ENCODE measurements at places on chromosomes 16 and 17. TPM values are rescaled to one million over a fixed set of nuclear protein-coding genes. Genes with fewer than 3 reads are reported as not detected.

DNA sequence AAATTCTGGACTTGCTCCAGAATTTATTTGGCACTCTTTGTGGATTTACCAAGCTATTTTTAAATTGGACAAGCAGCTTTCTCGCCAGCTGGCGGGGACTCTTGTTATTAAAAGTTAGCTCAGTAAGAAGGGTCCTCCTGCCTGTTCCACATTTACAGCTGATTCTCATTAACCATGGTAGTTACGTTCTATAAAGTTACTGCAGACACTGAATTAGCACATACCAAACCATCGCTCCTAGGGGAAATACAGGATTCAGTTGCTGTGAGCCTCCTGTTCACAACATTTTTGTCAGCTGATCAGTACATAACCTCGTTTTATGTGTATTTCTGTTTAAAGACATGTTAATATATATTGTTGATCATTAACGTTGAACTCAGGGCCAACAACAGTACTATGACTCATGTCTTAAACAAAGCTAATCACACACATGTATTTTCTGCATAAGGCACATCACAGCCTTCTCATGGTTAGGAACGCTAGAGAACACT lies 4.2 kb downstream of the LDAF1 start:
- DNase-seq = no peak

DNA sequence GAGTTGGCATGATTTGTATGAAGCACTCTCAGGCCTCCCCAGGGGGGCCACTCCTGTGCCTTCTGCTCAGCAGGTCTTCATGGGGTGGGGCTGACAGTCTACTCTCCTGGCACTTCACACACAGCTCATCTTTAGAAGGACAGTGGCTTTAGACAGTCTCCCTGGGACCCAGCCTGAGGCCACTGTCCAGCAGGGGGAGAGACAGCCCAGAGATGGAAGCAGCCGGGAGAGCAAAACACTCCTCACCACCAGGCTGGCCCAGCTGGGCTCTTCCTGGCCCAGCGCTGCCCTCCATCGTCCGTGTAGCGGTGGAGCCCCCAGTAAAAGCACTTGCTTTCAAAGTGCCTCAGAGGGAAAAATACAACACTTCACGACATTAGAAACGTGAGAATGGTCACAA lies 62.0 kb upstream of the CRHR1 start:
- no peak for DNase-seq

DNA sequence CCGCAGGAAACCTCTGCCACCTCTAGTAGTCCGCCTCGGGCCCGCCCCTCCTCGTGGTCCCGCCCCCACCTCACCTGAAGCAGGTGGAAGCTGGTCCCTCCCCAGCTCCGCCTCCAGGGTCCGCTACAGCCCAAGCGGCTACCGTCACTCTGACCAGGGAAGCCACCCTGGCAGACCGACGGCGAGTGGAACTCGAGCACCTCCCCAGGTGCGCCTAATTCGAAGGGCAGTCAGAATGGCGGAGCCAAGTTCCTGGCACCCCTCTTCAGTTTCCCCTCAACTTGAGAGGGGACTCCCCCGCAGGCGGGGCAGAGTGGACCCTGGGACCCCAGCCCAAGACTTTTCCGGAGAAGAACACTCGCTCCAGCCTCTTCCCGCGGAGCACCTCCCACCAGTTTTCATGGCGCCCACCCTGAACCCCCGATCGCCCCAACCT lies 507 bp downstream of the FHOD1 start:
- DNase-seq = peak; percentile 85

DNA sequence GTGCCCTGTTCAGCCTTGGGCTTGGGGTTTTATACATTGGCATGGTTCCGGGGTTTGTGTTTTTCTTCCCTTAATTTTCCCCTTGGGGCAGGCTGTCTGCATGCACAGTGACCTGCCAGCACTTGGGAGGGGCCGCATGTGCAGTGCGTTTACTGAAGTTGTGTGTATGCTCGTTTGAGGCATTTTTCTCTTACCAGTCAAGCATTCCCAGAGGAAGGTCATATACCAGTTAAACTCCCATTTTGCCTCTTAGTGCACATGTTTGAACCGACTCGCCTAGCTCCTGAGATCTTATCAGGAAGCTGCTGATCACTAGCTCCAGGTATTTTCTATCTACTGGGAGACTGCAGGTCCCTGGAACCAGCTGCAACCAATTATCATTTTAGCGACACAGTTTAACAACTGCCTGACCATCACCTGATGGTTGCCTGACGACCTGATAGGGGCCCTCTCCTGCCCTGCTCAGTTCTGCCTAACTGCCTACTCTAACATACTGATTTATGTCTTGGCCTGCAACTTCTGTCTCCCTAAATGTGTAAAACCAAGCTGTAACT lies 51.4 kb downstream of the MFSD11 start:
- no peak for DNase-seq

DNA sequence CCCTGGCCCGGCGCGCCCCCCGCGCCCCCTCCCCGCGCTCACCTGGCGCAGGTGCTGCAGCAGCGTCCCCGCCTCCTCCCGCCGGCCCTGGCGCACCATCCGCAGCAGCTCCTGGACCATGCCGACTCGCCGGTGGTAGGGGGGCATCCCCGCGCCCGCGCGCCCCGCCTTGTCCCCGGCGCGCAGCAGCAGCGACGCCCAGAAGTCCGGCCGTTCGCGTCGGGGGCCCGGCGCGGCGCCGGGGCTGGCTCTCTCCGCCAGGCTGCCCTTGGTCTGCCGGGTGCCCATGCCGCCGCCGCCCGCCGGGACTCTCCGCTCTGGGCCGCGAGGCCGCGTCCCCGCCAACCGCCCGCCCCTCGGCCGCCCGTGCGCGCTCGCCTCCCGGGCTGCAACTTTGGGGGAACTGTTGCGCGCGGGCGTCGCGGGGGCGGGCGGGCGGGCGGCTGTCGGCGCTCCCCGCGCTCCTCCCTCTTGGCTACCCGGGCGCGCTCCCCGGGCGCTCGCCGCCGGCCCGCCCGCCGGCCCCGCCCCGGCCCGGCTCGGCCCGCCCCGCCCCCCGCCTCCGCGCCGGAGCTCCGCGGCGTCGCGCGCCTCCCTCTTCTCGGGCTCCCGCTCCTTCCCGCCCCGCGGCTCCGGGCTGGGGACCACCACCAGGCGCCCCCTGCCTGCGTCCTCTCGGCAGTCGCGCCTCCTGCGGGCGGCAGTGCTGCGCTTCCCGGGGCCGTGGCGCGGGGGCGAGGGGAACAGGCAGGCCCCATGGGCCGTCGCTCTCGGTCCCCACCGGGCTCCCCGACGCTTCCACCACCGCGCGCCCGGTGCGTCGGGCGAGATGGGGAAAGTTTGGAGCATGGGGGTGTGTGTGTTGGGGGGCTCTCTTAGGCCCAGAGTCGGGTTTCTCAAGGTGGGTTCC lies at the start of gene LRRC75A:
Gene LRRC75A (minus strand): TSS at position 491 of the 910 bp plus-strand sequence. CDS start 203 bp downstream, at position 288.
- peak; percentile 30 for DNase-seq

SSTR5 gene
- total RNA-seq = 5.8 TPM

FA2H gene
- total RNA-seq = 82.2 TPM
